Activated CD4-positive, alpha-beta T cell treated with anti-CD3 and anti-CD28 coated beads, Interleukin-2, Interleukin-4, amounts not matched to agents 100 ng/mL and 50 ng/mL, durations not matched to agents 16 hours and 8 hours (primary cell): ENCODE measurements at places on chromosomes 7 and 10.

GRCh38 chr10:71550628-71551027 is 153.9 kb downstream of the CDH23 start:
- no peak for DNase-seq

DNA sequence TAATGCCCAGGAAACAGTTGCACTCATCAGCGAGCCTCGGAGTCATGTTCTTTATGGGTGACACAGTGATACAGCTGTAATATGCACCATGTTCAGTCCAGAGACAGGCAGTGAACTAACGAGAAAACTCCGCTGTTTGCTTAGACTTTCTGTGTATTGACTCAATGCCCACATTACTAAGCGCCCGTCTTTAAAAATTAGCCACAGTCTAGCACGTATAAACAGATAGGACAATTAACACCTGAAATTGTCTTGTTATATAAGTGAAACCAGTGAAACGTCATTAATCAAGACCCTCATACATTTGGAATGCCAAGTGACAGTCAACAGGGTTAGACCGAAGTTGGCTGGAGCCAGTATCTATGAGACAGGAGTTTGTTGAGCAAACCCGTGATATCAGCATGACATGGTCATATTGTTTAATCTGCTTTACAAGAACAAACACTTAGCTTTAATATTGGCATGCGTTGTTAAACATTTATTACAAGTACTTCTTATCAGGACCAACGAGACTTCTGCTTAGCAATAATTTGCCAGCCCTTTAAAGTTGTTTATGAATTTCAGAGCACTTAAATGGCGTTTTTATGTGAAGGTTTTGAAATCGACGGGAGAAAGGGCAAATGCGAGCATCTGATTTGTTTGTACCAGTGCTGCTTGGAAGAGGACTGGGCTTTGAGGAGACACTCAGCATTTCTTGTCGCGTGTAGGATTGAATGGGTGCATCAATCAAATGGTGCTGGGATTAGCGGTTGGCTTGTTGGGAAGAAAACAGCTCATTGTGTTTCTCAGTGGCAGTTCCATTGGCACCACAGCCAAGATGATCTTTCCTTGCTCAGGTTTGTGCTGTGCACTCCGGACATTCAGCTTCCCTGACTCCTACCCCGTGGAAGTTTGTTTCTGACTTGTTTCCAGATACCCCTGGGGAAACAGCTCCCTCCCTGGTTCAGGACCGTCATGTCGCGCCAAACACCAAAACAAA is 56.3 kb downstream of the CAMK1D start:
- no peak for DNase-seq

DNA sequence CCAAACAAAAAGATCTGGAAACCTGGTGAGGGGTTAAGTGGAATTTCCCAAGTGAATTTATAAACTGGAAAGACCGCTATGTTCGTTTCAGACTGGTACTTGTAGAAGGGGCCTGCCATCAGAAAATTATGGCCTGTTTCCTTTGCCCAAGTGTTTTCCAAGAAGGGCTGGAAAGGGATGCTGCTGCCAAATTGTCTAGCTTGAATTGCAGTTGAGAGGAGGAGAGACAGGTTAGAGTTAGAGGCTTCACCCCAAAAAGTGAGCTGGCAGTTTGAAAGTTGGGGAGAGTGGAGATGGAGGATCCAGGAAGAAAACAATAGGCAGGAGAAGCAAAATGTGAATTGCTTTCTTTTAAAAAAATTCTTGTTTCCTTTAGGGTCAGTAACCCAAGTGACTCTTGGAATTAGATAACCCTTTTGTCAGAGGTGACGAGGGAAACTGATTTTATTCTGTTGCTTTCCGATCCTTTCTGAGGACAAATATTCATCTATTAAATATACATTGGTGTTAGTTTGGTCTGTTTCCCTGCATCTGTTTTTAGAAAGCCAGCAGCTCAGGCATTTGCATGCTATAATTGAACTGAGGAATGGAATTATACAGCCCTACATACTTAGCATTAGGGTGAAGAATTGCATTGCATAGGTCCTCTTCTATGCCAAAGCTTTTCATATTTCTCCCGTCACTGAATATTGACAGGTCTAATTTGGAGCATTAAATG is 82.5 kb upstream of the PRR15 start:
- no peak for DNase-seq

DNA sequence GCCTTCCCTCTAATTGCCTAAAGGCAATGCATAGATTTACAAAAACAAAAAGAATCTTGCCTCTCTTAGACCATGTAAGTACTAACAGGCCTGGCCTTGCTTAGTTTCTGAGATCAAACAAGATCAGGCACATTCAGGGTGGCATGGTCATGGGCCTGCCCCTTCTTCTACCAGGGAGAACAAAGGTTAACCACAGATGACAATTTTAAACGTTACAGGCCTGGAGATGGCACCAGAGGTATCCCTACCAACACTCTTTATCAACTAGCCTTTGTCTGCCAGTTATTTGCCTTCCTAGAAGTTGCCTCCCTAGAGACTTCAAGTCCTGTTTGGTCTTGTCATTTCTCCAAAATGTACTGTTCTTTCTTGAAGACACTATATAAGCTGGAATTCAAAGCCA is 252.6 kb downstream of the DOCK4 start:
- no peak for DNase-seq

- no peak for DNase-seq
Observed at GRCh38 chr7:5035276-5035675, 10.4 kb upstream of the RBAK start.

DNA sequence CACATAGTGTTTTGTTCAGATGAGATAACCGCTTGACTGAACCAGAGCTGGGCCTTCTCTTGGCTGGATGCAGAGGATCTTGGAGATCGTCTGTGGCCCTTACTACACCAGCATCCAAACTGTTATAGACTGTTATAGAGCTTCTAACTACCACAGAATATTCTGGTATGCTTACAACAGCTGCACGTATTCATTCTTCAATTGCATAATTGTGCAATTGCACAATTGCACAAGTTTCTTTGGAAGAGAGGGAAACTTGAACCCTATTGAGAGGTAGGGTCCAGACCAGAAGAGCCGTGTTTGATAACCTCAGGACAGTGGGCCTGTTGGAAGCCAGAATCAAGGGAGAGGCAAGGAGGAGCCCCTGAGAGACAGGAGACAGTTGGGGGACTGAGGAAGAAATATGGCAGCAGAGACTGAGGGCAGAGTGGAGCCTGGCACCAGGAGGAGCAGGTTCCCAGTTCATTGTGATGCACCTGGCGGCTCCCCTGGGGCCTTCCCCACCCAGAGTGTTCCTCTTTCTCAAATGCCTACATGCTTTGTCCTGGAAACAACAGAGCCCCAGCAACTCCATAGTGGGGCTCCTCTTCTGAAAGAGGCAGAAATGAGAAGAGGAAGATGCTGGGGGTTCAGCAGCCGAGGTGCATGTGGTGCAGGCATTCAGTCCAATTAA is 64.1 kb downstream of the PTPRZ1 start:
- no peak for DNase-seq
